ENCODE measurements at places on chromosomes 5 and 9. TPM values are rescaled to one million over a fixed set of nuclear protein-coding genes. Genes with fewer than 3 reads are reported as not detected.

The OSMR gene
- not detected for polyA plus RNA-seq

The SPATA31C1 gene
- polyA plus RNA-seq = not detected

The SPINK6 gene
- polyA plus RNA-seq = not detected

The CMYA5 gene
- polyA plus RNA-seq = 0.10 TPM

The HK3 gene
- polyA plus RNA-seq = not detected

The SLC34A1 gene
- 0.17 TPM for polyA plus RNA-seq

The IL33 gene
- not detected for polyA plus RNA-seq

The PCA3 gene
- not detected for polyA plus RNA-seq

The FAM81B gene
- polyA plus RNA-seq = not detected

The IRF1 gene
- 204 TPM for polyA plus RNA-seq

The DMRT3 gene
- not detected for polyA plus RNA-seq

The TPPP gene
- 0.79 TPM for polyA plus RNA-seq

The TMEM232 gene
- polyA plus RNA-seq = 0.25 TPM

The ATOSB gene
- 6.4 TPM for polyA plus RNA-seq

The INSL6 gene
- not detected for polyA plus RNA-seq

The ORM1 gene
- not detected for polyA plus RNA-seq

The RLN1 gene
- 4.1 TPM for polyA plus RNA-seq

The POMT1 gene
- 18.4 TPM for polyA plus RNA-seq

The TMC1 gene
- polyA plus RNA-seq = not detected

The SHISAL2B gene
- polyA plus RNA-seq = not detected

The HRH2 gene
- 1.3 TPM for polyA plus RNA-seq

The MAP1B gene
- polyA plus RNA-seq = 0.16 TPM

The PCDHA1 gene
- polyA plus RNA-seq = not detected

The PDCD1LG2 gene
- not detected for polyA plus RNA-seq

The FAM170A gene
- polyA plus RNA-seq = not detected

The ADCY2 gene
- not detected for polyA plus RNA-seq

The DIPK1B gene
- polyA plus RNA-seq = not detected

The ZNF608 gene
- polyA plus RNA-seq = not detected

The C5orf58 gene
- 0.99 TPM for polyA plus RNA-seq

The CLIC3 gene
- polyA plus RNA-seq = 52.1 TPM

The KIF4B gene
- polyA plus RNA-seq = not detected

The FLT4 gene
- polyA plus RNA-seq = 12.7 TPM
